ENCODE measurements at places on chromosomes 1 and 21. TPM values are rescaled to one million over a fixed set of nuclear protein-coding genes. Genes with fewer than 3 reads are reported as not detected.

DNA sequence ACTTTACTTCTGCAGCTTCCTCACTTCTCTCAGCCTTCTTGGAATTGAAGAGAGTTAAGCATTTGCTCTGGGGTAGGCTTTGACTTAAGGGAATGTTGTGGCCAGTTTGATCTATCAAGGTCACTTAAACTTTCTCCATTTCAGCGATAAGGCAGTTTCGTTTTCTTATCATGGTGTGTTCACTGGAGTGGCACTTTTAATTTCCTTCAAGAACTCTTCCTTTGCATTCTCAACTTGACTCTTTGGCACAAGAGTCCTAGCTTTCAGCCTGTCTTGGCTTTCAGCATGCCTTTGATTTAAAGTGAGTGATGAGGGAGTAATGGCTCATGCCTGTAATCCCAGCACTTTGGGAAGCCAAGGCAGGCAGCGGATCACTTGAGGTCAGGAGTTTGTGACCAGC, 38.7 kb downstream of the HS2ST1 start:
- H3K36me3 ChIP-seq, result no peaks in the 10 kb centered on the region
- DNase-seq, result no peak
- H3K4me3 ChIP-seq, result no peak overlapping the region
- peaks cover 2% of the 10 kb centered on the region for H3K4me1 ChIP-seq

DNA sequence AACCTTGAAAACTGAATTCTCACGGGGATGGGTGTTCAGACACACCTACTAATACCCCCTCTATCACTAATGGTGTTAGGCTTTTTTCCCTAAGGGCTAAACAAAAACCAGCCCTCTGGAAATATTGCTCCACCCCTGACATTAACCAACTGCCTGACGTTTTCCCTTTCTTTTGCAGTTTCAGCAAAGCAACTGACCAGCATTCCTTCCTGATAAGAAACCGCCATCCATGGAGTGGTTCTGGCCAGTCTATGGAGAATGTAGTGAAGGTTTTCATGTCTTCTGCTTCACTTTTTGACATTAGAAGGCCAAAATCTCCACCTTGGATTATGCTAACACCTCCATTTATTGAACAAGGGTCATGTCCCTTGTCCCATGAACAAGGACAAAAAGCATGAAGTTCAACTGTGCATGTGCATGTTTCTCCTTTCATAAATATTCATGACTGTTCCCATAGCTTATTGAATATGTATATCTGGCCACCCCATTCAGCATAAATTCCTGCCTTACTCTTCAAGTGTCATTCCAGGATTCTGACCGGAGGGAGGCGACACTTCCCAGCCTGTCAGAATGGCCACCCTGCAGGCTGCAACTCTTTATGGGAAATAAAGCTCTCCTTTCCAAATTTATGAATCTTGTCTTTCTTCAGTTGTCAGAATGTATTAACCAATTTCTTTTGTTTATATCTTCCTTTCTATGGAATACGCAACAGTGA, 314.3 kb downstream of the HHIPL2 start:
- no peaks in the 10 kb centered on the region for H3K4me1 ChIP-seq
- H3K27me3 ChIP-seq, result no peaks in the 10 kb centered on the region
- no peak overlapping the region for H3K27ac ChIP-seq
- H3K36me3 ChIP-seq, result no peaks in the 10 kb centered on the region
- H3K4me3 ChIP-seq, result no peak overlapping the region

DNA sequence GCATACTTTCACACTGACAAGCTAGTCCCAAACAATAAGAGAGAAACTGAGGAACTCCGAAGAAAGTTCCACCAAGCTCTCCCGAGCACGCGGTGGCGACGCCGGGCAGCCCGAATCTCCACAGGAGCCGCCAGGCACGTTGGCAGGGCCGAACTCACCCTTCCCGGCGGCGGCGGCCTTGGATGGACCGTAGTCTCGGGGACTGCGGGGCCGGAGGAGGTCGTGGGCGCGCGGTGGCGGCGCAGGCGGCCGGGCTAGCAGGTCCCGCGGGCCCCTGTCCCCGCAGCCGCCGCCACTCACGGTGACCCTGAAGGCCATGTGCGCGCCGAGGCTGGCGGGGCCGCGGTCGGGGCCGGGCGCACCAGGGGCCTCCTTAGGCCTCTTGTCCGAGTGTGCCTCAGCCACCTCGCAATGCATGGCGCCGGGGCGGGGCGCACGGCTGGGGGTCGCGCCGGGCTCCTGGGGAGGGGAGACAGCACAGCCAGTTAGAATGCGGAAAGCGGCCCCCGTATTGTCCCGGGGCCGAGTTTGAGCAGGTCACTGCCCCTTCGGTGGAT, 1.2 kb downstream of the GLIS1 start:
- H3K27ac ChIP-seq, result no peak overlapping the region
- H3K4me3 ChIP-seq, result no peak overlapping the region
- peaks cover 22% of the 10 kb centered on the region for H3K4me1 ChIP-seq
- peaks cover 4% of the 10 kb centered on the region for H3K27me3 ChIP-seq
- H3K36me3 ChIP-seq, result no peaks in the 10 kb centered on the region

GRCh38 chr1:59041646-59042277, 255.1 kb upstream of the FGGY start:
- no peaks in the 10 kb centered on the region for H3K27me3 ChIP-seq
- H3K36me3 ChIP-seq, result no peaks in the 10 kb centered on the region
- no peak for DNase-seq
- H3K4me1 ChIP-seq, result peaks cover 2% of the 10 kb centered on the region
- no peak overlapping the region for H3K4me3 ChIP-seq

LAMC2 gene
- total RNA-seq, result 0.05 TPM

GRCh38 chr1:151832318-151832980, 847 bp upstream of the RORC start:
- H3K4me1 ChIP-seq, result peaks cover 80% of the 10 kb centered on the region
- H3K27me3 ChIP-seq, result no peaks in the 10 kb centered on the region
- H3K36me3 ChIP-seq, result peaks cover 4% of the 10 kb centered on the region
- H3K4me3 ChIP-seq, result peak overlapping the region; percentile 90
- peak overlapping the region; percentile 94 for H3K27ac ChIP-seq
- DNase-seq, result no peak

DNA sequence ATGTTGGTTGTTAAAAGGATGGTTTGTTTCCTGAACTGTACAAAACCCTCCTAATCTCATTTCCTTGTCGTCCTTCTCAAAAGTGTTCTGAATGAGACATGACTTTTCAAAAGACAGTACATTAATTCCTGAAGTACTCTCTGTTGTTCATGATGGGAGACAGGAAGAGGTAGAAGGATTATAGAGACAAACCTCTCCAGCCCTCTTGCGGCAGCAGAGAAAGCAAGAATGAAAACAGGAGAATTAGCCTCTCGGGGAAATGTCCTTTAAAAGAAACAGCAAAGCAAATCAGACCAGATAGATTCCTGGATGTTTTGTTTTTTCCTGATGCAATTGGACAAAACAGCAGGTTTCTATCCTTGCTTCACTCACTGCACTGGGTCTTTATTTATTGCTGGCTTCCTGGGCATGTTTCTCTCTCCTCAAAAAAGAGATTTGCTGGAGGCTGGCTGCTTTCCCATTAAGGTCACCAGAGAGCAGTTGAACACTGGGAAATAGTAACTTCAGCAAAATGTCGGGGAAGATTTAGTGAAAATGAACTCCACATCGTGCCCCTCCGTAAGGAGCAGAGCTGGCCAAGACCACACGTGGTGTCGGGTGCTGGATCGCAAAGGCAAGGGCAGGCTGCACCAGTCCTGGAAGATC, 145.8 kb upstream of the SYT6 start:
- no peaks in the 10 kb centered on the region for H3K4me1 ChIP-seq
- no peak overlapping the region for H3K27ac ChIP-seq
- DNase-seq, result no peak
- no peaks in the 10 kb centered on the region for H3K36me3 ChIP-seq

AGRN gene
- 15.7 TPM for total RNA-seq

DNA sequence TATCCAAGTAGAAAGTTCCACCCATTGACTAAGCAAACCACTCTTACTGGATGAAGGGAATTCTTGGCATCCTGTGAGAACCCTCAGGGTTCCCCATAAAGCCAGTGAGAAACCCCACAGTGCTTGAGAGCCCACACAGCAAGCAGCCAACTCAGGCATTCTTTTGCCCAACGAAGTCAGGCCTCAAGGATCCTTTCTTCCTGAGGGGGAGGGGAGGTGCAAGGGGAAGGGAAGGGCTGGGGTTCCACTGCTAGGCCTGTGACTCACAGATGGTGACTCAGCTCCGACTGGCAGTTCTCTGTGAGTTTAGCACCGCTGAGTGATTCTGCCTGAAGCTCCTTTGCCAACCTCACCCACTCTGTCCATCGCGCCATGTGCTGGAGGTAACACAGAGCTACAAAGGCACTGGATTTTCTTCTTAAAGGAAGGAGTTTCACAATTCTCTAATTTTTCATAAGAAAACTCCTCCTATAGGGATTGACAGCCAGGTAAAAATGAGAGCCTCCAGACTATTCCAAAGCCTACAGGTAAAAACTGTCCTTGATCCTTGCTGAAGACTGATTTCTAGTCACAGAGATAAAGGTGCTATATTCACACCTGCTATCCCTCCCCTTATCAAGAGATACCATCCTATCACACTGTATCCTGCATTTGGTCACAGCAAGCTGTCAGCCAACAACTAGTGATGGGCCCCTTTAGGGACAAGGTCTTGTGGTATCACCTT, 4.8 kb downstream of the ENO1 start:
- peak overlapping the region; percentile 95 for H3K27ac ChIP-seq
- no peaks in the 10 kb centered on the region for H3K27me3 ChIP-seq
- no peak overlapping the region for H3K4me3 ChIP-seq
- H3K4me1 ChIP-seq, result peaks cover 75% of the 10 kb centered on the region

DNA sequence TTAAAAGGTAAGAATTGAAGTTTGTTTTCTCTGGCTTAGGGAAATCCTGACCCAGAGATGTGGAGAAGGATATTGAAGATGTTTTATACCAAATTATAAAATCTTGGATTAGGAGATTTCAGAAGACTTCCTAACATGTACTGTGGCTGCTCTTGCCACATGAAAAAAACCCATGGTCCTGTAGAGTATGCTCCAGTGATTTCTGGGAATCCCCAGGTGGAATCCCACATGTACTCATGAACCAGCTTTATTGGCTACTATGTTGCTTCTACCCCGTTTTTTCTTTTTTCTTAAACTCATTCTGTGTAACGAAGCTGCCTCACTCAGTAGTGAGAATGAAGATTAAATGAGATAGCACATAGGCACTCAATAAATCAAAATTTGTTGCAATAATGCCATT, 132.7 kb upstream of the SGIP1 start:
- no peak overlapping the region for H3K27ac ChIP-seq
- H3K4me1 ChIP-seq, result no peaks in the 10 kb centered on the region
- H3K4me3 ChIP-seq, result no peak overlapping the region
- no peaks in the 10 kb centered on the region for H3K27me3 ChIP-seq

TACSTD2 gene
- total RNA-seq, result 1.2 TPM

All from liver (tissue), 10 donors.